ENCODE measurements at places on chromosomes 6 and 20. TPM values are rescaled to one million over a fixed set of nuclear protein-coding genes. Genes with fewer than 3 reads are reported as not detected.
A peak's percentile ranks its signal among the peaks of the same experiment; 100 is the strongest.

The C20orf202 gene
- not detected for total RNA-seq

DNA sequence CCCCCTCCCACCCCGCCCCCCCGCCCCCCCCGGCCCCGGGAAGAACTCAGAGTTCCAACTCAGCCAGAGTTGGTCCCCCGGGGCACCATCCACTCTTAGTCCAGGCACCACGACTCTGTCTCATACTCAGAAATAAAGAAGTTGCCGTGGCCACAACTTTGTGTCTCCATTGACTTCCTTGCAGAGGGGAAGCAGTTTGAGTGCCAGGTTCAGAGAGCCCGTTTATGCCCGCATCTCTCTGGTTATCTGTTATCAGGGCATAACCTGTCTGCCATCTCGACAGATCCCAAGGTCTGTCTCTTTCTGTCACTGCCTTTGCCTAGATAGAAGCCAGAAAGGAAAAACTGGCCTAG is 605 bp downstream of the CDC5L start:
- H3K27me3 ChIP-seq = peaks cover 2% of the 10 kb centered on the region
- H3K4me3 ChIP-seq = peak overlapping the region; percentile 73
- H3K36me3 ChIP-seq = peaks cover 11% of the 10 kb centered on the region
- no peak for DNase-seq
- H3K4me1 ChIP-seq = peaks cover 4% of the 10 kb centered on the region

- no peaks in the 10 kb centered on the region for H3K4me1 ChIP-seq
- H3K27ac ChIP-seq = no peak overlapping the region
- H3K27me3 ChIP-seq = no peaks in the 10 kb centered on the region
- DNase-seq = no peak
- H3K4me3 ChIP-seq = no peak overlapping the region
Measured at GRCh38 chr6:68546620-68547019, 88.5 kb upstream of the ADGRB3 start.

DNA sequence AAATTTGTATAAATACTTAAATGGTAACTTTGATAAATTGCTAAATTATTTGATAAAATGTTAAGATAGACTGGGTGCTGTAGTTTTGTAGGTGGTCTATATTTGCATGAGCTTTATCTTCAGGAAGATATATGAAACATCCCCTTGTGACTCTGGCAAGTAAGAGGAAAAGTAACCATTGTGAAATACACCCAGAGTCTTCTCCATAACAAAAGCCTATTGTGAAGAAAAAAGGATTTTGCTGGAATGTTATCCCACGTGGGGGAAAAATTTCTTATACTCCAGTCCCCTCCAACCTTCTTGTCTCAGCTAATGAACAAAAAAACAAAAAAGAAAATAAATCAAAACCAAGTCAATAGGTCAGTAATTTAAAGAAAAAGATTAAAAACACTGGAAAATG is 600.7 kb downstream of the HDGFL1 start:
- no peak for DNase-seq
- no peak overlapping the region for H3K27ac ChIP-seq
- no peaks in the 10 kb centered on the region for H3K27me3 ChIP-seq
- no peak overlapping the region for H3K4me3 ChIP-seq
- peaks cover 9% of the 10 kb centered on the region for H3K4me1 ChIP-seq
- H3K36me3 ChIP-seq = no peaks in the 10 kb centered on the region

- H3K4me1 ChIP-seq = no peaks in the 10 kb centered on the region
- H3K27me3 ChIP-seq = no peaks in the 10 kb centered on the region
- no peak overlapping the region for H3K27ac ChIP-seq
- H3K4me3 ChIP-seq = no peak overlapping the region
- DNase-seq = no peak
Measured at GRCh38 chr6:85961746-85962145, 319.1 kb upstream of the SYNCRIP start.

- no peaks in the 10 kb centered on the region for H3K36me3 ChIP-seq
- H3K27ac ChIP-seq = no peak overlapping the region
- H3K4me1 ChIP-seq = peaks cover 6% of the 10 kb centered on the region
- no peaks in the 10 kb centered on the region for H3K27me3 ChIP-seq
- H3K4me3 ChIP-seq = no peak overlapping the region
Measured at GRCh38 chr6:90186026-90186425, 110.6 kb downstream of the BACH2 start.

DNA sequence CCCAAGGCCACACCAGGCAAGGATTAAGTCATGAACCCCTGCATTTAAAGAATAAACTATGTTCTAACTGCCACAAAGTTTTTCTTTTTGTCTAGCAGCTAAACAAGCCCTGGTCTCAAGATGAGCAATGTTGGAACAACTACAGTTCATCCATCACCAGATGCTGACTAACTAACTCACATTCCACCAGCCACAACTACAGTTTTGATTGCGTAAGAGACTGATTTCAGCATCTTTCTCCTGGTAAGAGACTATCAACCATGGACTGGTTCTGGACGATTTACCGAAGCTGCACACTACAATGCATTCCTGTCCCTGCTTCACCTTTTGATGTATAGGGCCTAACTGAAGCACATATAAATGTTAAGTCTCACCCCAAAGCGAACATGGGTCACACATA is 43.0 kb downstream of the F13A1 start:
- no peak overlapping the region for H3K4me3 ChIP-seq
- DNase-seq = no peak
- H3K27ac ChIP-seq = no peak overlapping the region
- H3K36me3 ChIP-seq = no peaks in the 10 kb centered on the region

Measured in IMR-90 (cell line).